Heart right ventricle (tissue), 16 donors: ENCODE measurements at places on chromosomes 5 and 9.

GRCh38 chr5:154475591-154476353, 2.3 kb downstream of the HAND1 start:
- DNase-seq = no peak

DNA sequence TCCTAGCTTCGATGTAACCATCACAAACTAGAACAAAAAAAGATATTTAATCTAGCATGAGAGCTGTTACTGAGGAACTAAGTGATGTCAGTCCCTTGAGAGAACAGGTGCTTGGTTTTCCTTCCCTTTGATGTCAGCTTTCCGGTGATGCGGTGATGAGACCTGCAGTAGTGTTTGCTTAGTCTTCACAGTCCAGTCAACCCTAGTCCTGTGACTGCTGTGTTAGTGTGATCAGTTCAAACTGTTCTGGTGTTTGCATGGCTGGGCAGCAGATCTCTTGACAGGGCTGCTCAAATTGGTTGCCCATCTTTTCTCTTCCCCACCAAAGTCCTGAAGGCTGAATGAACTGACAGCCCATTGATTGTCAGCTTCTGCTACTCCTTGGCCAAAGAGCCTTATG, 608.6 kb upstream of the DAB2 start:
- DNase-seq = no peak

- no peak for DNase-seq
These were observed 23.4 kb upstream of the GFPT2 start for GRCh38 chr5:180376511-180376910.

DNA sequence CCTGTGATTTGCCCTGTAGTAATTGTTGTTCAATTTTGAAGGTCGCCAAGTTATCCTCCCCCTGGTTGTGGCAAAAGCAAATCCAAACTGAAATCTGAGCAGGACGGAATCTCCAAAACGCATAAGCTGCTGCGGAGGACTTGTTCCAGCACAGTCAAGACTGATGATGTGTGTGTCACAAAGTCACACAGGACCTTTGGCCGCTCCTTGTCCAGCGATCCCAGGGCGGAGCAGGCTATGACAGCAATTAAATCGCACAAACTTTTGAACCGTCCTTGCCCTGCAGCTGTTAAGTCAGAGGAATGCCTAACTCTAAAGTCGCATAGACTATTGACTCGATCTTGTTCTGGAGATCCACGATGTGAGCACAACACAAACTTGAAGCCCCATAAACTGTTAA, 128.4 kb downstream of the PARP8 start:
- no peak for DNase-seq

- no peak for DNase-seq
These were observed 51.7 kb downstream of the ZNF474 start for GRCh38 chr5:122180863-122181548.

DNA sequence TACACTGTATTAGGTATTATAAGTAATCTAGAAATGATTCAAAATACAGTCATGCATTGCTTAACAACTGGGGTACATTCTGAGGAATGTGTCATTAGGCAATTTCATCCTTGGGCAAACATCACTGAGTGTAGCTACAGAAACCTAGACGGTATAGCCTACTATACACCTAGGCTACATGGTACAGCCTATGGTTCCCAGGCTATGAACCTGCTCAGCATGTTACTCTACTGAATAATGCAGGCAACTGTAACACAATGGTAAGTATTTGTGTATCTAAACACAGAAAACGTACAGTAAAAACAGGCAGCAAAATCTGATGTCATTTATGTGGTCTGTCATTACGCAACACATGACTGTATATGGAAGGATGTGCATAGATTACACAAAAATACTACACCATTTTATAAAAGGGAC, 96.8 kb downstream of the RAPGEF6 start:
- no peak for DNase-seq

GRCh38 chr9:79665369-79665768, 93.6 kb downstream of the TLE4 start:
- no peak for DNase-seq
